ENCODE measurements at places on chromosomes 11 and 22. TPM values are rescaled to one million over a fixed set of nuclear protein-coding genes. Genes with fewer than 3 reads are reported as not detected.
A peak's percentile ranks its signal among the peaks of the same experiment; 100 is the strongest.

Gene P2RY6
- total RNA-seq, result 0.99 TPM

Gene NCR3LG1
- 1.8 TPM for total RNA-seq

Gene IGLL5
- total RNA-seq, result not detected

DNA sequence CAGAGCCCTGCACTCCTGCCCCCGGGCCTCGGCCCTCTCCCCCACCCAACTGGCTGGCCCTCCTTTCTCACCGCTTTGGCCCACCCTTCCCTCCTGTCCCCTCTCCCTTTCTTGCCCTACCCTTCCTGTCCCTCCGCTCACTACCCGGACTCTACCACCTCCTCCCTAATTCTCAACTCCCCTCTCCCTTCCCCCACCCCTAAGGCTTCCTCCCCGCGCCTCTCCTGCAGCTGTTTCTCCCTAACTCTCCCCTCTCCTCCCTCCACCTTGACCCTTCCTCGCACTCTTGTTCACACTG lies 421 bp downstream of the SLC15A3 start:
- no peak for DNase-seq

DNA sequence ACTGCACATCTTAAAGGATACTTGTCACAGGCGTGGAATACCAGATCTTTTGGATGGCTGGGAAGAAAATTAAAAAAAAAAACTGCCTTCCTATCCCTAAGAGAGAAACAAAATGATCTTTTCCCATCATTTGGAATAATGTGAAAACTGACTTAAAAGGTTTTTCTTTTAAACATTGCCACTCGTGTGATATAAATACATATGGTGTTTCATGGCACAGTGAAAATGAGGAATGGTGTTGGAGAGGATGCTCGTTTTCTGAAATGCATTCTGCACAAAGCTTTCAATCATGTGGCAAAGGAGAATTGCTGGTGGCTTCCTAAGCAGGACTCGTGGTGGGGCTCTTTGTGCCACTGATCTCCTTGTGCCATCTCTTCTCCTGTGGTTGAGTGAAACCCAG lies 74.9 kb upstream of the LRRC4C start:
- DNase-seq, result no peak

Gene IFITM1
- 17.0 TPM for total RNA-seq

Gene CRACR2B
- total RNA-seq, result 5.6 TPM

Gene SOX10
- total RNA-seq, result 4.3 TPM

Gene SLC22A8
- not detected for total RNA-seq

- DNase-seq, result no peak
These were observed 7.1 kb upstream of the MN1 start for GRCh38 chr22:27808451-27809225.

Gene PTGDR2
- total RNA-seq, result 0.59 TPM

DNA sequence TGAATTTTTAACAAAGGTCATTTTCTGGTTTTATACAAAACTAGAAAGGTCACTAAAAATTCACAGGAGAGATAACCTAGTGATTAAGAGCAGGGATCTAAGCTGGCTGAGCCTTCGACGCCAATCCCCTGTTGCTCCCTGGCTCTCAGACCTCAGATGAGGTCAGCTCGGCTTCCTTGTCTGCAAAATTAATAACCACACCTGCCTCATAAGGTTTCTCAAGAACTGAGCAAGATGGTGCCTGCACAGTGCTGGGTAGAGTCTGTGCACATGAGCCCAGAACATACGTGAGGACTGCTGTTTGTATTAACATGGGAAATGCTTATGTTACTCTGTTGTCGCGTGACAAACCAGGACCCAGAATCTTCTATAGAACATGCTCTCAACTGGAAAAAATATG lies 24.4 kb upstream of the CD5 start:
- no peak for DNase-seq

Gene ELF5
- total RNA-seq, result 25.5 TPM

- no peak for DNase-seq
These were observed 102.1 kb downstream of the ARHGAP32 start for GRCh38 chr11:129090056-129090455.

DNA sequence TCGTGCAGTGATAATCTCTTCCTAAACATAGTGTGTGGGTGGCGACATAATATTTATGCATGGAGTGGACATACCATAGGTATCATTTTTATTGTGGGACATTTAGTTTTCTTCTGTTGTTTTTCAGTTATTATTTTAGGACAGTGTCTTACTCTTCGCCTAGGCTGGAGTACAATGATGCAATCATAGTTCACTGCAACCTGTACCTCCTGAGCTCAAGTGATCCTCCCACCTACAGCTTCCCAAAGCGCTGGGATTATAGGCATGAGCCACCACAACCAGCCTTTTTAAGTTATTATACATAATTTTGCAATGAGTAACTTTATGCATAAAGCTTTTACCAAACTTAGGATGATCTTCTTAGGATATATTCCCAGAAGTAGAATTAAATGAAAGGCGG lies 2.7 kb downstream of the SRRD start:
- no peak for DNase-seq

- no peak for DNase-seq
These were observed 2.0 kb upstream of the EHD1 start for GRCh38 chr11:64880240-64881001.

- no peak for DNase-seq
These were observed 13.1 kb downstream of the ADM start for GRCh38 chr11:10317776-10318526.

- no peak for DNase-seq
These were observed 10.5 kb upstream of the USP28 start for GRCh38 chr11:113885897-113886296.

DNA sequence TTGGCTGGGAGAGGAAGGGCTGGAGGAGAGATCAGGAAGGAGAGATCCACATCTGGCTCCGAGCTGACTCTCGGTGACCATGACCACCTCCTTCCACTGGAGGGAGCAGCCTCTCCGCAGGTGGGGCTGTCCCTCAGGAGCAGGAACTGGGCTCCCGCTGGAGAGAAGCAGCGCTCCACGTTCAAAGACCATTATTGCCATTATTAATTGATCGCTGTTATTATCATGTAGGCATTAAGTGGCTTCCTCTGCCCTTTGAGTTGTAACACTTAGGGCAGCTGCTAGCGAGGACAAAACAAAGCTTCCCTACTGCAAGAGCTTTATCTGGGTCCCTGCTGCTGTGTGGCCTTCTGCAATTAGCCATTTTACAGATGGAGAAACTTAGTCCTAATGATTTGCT lies 251.9 kb downstream of the ST3GAL4 start:
- DNase-seq, result peak; percentile 39

Gene RFPL3
- not detected for total RNA-seq

DNA sequence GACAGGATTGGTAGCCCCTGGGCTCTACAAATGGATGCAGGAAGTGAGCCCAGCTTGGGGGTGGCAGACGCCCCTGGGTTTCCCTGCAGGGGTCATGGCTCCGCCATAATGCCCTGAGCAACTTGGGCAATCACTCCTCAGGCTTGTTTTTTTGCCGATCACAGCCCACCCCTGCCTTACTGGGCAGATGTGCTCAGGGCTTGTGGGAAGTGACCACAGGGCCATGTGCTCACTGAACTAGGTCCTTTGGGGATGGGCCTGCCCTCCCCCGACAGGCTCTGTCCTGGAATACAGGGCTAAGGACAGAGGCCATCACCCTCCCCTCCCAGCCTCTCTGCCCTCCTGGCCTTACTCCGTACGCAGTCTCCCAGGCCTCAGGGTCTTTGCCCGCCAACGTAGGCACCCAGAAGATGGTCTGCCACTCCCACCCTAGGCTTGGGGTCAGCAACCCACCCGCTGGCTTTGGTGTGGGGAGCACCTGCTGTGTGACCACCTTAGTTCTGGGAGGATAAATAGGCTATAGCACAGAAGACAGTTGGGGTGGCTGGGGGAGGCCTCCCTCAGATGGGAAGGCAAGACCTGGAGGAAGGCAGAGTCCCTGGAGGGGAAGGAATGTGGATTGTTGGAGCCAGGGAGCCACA lies 3.8 kb downstream of the RPLP2 start:
- no peak for DNase-seq

GRCh38 chr11:103051151-103051801 lies 40.7 kb downstream of the DCUN1D5 start:
- DNase-seq, result no peak

DNA sequence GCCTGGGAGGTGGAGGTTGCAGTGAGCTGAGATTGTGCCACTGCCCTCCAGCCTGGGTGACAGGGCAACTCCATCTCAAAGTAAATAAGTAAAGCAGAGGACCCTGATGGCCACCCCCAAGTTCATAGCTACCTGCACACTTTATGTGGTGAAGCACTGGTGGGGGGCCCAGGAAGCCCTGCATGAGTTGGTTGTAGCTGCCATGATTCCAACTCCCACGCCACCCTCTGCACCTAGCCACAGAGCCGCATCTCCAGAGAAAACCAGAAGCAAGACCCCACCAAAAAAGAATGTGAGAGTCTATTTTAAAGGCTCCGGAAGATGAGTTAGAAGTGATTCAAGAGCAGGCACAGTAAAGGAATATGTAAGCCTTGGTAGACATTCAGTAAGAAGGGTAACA lies 20.4 kb upstream of the TMA7B start:
- DNase-seq, result no peak

- peak; percentile 21 for DNase-seq
These were observed 18.0 kb upstream of the JHY start for GRCh38 chr11:122864386-122865115.

DNA sequence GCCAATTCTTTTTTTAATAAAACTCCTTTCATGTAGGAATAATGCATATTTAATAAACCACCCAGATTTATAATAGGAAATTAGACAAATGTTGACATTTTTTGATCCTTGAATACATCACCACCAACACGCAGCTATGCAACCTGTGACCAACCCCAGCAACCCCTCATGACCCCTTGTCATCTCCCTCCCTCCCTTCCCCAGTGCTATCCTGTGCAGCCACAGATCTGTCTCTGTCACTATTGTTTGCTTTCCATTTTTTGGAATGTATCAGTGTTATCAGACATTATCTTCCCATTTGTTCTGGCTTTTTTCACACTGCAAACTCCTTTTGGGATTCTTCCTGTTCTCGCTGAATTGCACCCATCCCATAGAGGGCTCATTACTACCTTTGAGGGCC lies 114.1 kb downstream of the VPREB1 start:
- DNase-seq, result no peak

Gene LRRC32
- total RNA-seq, result 17.5 TPM

Gene CHRDL2
- total RNA-seq, result 0.30 TPM

DNA sequence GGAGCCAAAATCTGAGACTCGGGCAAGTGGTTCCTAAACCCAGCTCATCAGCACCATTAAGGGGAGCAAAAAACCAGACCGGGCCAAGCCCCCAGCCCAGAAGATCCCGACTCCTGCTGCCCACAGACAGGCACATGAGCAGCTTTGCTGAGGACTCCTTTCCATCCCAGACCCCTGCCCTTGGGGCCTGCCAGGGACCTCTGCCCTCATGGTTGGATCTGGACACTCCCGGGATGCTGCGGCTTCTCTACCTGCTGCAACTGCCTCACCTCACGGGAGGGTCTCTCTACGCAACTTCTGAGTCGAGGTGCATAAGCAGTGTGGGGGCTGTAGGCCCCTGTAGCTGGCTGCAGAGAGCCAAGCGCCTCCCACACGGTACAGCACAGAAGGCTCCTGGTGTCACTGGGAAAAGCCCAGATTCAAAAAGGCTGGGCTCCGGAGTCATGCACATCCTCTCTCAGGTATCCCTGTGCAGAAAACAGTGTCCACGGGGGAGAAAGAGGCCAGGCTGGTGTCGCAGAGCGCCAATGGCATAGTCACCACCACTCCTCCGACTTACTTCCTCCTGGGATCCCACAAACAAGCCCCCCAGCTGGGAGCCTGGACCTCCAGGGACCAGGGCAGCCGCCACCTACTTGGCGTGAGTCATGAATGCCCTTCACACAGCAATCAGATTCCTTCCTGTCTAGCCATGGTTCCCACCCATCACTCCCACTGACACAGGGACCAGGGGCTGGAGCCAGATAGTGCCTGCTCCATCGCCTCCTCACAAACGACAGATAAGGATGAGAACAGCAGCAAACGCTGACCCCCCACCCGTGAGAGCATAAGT lies 122.1 kb downstream of the BCR start:
- no peak for DNase-seq

DNA sequence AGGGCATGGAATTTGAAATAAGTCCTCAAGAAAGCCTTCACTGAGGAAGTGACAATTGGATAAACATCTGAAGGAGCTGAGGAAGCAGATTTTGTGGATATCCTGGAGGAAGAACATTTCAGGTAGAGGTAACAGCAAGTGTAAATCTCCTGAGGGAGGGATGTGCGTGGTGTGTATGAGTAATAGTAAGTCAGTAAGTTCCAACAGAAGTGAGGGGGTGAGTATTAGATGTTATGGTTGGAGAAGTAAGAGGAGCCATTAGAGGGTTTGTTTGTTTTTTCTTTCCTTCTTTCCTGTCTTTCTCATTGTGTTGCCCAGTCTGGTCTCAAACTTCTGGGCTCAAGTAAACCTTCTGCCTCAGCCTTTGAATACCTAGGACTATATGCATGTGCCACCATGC lies 29.0 kb downstream of the ANKRD42 start:
- DNase-seq, result no peak

DNA sequence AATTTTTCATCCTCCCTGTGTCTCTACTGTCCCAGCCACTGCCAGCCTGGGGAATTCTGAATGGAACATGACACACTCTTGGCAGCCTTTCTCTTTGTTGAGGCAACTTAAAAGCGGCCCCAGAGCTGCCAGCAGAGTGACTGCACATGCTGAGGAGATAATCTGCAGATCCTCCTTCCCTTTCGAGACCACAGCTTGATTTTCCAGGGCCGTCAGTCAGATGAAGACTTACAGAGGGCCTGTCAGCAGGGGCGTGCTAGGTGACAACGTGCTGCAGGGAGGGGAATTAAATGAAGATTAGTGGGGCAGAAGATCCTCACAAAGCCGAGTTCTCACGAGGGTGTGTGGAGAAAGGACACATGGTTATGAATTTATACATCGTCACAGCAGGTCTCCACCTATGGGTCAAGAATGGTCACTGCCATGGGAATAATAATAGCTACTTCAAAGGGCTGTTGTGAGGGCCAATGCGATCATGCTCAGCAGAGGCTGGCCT lies 193.5 kb upstream of the PITPNB start:
- DNase-seq, result peak; percentile 27

Gene SYT7
- total RNA-seq, result 1.7 TPM

All from skin of body (tissue), 3 donors.